T-helper 2 cell treated with Interferon-gamma antibody and Interleukin-4, amounts not matched to agents 100 ng/mL and 5 ng/mL, for 36 hours (primary cell): ENCODE measurements at places on chromosomes 13 and 19. TPM values are rescaled to one million over a fixed set of nuclear protein-coding genes. Genes with fewer than 3 reads are reported as not detected.

LMTK3 gene
- 2.8 and 3.4 TPM in 2 replicates for total RNA-seq

SIGLEC12 gene
- 1.1 and 1.4 TPM in 2 replicates for total RNA-seq

TOMM40 gene
- total RNA-seq, result 93.5 and 94.2 TPM in 2 replicates

LRRC25 gene
- not detected in 2 replicates for total RNA-seq

CNMD gene
- not detected in 2 replicates for total RNA-seq

HSPB6 gene
- total RNA-seq, result not detected in 2 replicates

FAM124A gene
- total RNA-seq, result 0.11 and 0.36 TPM in 2 replicates

ZNF723 gene
- not detected in 2 replicates for total RNA-seq

ACER1 gene
- total RNA-seq, result 0.11 and 0.18 TPM in 2 replicates

SIGLEC8 gene
- not detected in 2 replicates for total RNA-seq

TEX29 gene
- total RNA-seq, result 0.27 and 0.61 TPM in 2 replicates

MCEMP1 gene
- total RNA-seq, result not detected in 2 replicates

GJB6 gene
- total RNA-seq, result 2.6 and 2.7 TPM in 2 replicates

NDUFA3 gene
- 109 and 114 TPM in 2 replicates for total RNA-seq

ZNF17 gene
- 11.3 and 12.1 TPM in 2 replicates for total RNA-seq

CEACAM1 gene
- 26.9 and 27.6 TPM in 2 replicates for total RNA-seq

FXYD3 gene
- total RNA-seq, result not detected in 2 replicates

LRRC4B gene
- not detected in 2 replicates for total RNA-seq

FAM216B gene
- not detected in 2 replicates for total RNA-seq

ZNF844 gene
- 1.3 and 1.5 TPM in 2 replicates for total RNA-seq

MYADM gene
- 122 and 124 TPM in 2 replicates for total RNA-seq

LRG1 gene
- total RNA-seq, result 0.18 and 0.30 TPM in 2 replicates

DIAPH3 gene
- 24.1 and 24.2 TPM in 2 replicates for total RNA-seq

ZNF763 gene
- total RNA-seq, result 1.3 and 2.1 TPM in 2 replicates

SLC17A7 gene
- total RNA-seq, result 0.07 and 0.09 TPM in 2 replicates
